ENCODE measurements at places on chromosomes 3 and 15. TPM values are rescaled to one million over a fixed set of nuclear protein-coding genes. Genes with fewer than 3 reads are reported as not detected.

The PRKCD gene
- 20.3 TPM for polyA plus RNA-seq

The TRH gene
- 0.12 TPM for polyA plus RNA-seq

The IMPG2 gene
- 0.76 TPM for polyA plus RNA-seq

The NUTM1 gene
- polyA plus RNA-seq = 0.08 TPM

The THAP10 gene
- 8.1 TPM for polyA plus RNA-seq

The SAMMSON gene
- polyA plus RNA-seq = not detected

The CCR8 gene
- not detected for polyA plus RNA-seq

The FEZF2 gene
- not detected for polyA plus RNA-seq

The ADAMTSL3 gene
- 2.8 TPM for polyA plus RNA-seq
